Globus pallidus (tissue), 1 donor: ENCODE measurements at places on chromosomes 16 and 17.

GRCh38 chr16:10494343-10495030 lies 85.9 kb downstream of the EMP2 start:
- DNase-seq = no peak

DNA sequence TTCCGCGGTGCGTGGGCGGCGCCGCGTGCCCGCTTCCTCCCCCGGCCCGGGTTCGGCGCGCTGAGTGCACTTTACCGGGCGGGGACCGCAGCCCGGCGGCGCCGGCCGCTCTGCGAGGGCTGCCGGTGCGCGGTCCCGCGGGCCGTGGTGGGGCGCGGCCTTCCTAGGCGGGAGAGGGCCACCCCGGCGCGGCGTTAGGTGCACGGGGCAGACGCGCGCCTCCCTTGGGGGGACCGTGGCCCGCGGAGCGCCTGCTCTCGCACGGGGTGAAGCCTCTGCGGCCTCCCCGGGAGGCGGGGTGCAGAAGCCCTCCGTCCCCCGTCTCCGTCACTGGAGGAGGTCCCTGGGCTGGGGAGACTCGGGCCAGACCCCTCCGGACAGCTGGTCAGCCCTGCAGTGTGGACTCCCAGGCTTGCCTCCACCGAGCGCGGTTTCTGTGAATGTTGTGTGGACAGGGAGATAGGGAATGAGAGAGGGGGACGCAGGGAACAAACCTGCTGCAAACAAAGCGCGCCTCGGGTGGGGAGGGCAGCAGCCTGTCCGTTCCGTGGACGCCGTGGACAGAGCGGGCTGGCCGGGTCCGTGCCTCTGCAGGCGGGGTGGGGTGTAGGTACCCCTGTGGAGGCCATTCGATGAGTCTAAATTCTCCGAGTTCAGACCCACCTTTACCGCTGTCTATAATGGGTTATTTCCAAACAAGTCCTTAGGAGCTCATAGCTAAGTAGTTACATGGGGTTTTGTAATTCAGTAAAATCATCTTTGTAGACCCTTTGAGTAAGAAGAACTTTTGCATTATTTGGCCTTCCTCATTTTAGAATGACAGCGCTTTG lies 721 bp downstream of the TBCD start:
- DNase-seq = no peak

DNA sequence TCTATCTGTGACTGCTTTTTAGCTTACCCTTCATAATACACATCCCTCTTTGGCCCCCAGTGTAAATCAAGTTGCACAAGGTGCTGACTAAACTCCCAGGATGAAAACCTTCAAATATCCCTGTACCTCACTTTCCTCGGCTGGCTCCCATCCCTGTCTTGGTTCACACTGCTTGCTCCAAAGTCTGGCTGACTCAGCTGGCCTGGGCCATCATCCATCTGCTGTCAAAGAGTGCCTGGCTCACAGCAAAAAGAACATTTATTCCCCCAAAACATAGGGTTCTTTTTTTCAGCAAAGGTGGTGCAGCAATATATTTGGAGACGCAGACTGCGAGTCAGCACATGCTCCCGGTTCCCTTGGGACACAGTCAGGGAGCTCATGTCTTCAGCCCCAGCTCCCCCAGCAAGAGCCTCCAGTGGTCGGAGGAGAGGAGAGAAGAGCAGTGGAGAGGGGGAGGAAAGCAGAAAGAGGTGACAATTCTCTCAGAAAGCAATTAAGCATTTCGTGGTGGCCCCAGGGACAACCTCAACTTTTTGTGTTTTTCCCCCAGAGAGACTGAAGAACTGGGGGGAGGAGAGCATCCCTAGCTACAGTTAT lies 26.1 kb downstream of the GPR142 start:
- no peak for DNase-seq

- no peak for DNase-seq
Measured at GRCh38 chr17:1315409-1315808, 35.9 kb downstream of the TRARG1 start.

GRCh38 chr17:72602517-72603419 lies 481.9 kb downstream of the SOX9 start:
- DNase-seq = no peak

DNA sequence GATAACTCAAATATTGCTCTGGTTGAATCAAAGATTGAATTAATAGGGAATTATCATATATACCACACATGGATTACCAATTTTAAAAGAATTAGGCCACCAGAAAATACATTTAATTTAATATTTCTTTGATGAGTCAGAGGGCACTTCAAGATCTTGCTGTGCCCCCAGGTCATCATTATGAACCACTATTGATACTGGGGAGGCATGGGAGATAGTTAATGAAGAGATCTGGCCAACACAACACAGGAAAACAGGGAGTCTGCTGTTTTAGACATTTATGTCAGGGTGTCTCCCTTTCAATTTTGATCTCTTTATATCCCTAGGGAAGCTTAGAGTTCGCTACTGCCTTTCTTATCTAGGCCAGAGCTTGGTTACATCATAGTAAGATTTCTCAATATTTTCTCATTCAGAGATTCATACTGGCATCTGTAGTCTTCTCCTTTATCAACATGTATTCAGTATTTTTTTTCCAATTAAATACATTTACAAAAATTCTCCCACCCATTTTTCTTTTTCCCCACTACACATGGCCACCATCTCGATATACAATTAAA lies 158.3 kb upstream of the ZFHX3 start:
- DNase-seq = no peak

DNA sequence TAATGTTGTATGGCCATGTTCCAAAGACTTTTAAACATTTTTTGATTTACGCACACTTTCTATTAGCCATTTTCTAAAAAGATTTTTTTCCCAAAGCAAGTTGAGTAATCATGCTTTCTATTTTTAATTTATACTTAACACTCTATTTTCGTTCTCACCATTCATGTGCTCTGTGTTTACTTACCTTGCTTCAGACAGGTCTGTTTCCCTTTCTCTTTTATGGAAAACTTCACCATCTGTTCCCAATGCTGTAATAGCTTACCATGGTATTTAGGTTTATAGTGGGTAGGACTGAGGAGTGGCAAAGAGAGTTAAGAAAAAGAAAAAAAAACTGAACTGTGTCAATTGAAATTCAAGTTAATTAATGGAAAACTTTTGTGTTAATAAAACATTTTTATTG lies 37.5 kb upstream of the KCNJ16 start:
- no peak for DNase-seq

DNA sequence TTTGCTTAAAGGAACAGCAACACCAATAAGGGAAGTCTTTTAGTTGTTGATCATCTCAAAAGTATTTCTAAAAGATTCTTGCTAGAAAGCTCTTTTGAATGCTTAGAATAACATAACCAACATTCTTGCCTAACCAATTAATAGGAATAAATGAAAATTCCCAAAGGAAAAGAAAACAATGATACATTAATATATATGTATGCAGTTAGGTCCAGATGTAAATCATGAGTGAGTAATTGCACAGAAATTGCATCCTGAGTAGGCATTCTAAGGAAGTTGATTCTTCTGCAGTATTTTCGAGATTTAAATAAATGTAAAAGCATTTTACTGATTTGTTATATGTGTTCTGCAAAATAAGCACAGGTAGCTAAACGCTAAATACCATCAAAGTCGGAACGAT lies 22.1 kb downstream of the COX10 start:
- DNase-seq = no peak
